ENCODE measurements at places on chromosomes 7 and 10.

GRCh38 chr10:102306710-102307109 lies 61.4 kb downstream of the GBF1 start:
- no peak for DNase-seq

DNA sequence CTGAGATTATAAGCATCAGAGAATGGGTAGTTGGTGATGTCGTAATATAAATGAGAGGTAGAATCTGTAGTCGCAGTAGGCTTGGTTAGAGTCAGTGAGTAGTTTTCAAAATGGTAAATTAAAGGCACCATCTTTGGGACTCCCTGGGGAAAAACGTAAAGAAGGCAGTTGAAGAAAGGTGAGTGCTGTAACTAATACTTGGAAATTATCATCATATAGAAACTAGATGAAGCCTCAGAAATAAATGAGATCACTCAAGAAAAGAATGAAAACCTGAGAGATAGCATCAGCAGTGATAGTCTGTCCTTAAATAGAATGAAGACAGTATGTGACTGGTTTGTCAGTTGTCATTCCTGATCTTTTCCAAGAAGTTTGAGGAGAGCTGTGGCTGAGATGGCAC lies 23.8 kb downstream of the PALS2 start:
- no peak for DNase-seq

GRCh38 chr7:45389073-45389872 lies 184.9 kb upstream of the ADCY1 start:
- no peak for DNase-seq

DNA sequence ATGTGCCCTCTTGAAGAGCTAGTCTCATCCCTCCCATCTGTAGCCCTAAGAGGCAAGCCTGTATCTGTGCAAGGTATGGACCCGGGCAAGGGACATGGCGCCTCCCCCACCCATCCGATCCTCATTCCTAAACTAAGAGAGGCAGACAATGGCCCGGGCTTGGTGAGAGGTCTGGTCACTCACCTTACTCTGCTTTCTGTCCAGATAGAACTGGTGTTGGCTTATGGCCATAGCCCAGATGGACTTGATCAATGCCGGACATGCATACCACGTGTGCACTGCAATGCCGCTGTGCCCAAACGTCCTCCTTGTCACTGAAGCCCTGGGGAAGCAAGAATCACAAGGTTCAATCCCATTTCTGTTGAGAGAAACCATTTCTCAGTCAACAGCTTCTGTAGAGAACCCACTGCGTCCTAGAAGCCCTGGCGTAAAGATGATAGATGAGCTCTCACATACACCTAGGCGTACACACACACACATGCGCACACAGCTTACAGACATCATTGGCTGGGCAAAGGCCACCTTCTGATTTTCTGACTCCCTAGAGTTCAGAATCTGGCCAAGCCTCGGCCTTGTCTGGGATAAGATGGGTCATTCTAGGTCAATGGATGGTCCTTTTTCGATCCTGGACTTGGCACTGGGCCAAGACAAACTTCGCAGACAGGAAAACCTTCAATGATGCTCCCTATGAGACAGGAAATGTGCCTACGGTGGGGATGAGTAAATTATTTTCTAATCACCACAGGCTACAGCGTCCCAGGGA lies 114.6 kb downstream of the PRPF18 start:
- no peak for DNase-seq

DNA sequence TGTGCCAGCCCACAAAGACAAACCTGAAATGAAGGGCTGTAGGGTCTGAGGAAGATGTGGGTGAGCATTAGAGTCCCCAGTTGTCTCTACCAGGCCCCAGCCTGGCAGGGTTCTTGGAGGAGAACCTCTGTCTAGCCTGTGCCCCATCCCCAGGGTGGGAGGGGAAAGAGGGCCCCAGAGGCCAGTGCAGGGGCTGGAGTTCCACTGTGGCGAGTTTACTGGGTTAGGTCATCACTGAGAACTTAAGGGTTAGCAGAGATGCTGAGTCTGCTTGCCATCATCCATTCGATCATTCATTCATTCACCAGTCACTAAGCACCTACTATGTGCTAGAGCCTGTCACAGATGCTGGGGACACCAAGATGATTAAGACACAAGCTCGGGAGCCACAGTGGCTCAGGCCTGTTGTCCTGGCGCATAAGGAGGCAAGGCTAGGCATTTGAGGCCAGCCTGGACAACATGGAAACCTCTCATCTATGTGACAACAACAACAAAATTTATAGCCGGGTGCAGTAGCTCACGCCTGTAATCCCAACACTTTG lies 2.6 kb downstream of the ANKRD2 start:
- no peak for DNase-seq

GRCh38 chr10:99365736-99366135 lies 36.6 kb downstream of the CNNM1 start:
- DNase-seq: no peak

DNA sequence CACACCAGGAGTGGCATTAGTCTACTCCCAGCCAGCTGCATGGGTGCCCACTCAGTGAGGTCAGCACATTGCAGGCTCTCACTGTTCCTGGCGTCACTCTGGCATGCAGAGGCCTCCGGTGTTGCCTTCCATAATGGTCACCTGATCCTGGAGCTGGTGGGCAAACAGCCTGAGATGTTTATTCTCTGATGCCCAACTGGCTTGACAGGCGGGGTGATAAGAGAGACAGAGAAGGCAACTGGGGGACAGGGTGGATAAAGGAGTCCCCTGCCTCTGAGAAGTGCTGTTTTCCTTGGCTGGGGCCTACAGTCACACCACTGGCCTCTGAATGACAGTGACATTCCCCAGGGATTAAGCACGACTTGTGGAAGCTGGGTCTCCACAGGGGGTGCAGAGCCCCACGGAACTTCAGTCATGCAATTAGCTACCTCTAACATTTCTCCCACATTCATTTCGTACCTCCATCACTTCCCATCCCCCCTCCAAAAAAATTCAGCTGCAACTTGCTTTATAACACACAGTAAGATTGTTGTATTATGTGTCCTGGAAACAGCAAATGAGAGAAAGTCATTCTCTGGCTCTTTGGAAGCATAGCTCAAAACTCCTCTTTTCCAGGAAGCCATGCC lies 7.1 kb upstream of the RBM20 start:
- DNase-seq: peak; percentile 39

- DNase-seq: no peak
These were observed 16.2 kb downstream of the INTS1 start for GRCh38 chr7:1488016-1488415.
